DMS153 (cell line): ENCODE measurements at places on chromosomes 6 and 20.

DNA sequence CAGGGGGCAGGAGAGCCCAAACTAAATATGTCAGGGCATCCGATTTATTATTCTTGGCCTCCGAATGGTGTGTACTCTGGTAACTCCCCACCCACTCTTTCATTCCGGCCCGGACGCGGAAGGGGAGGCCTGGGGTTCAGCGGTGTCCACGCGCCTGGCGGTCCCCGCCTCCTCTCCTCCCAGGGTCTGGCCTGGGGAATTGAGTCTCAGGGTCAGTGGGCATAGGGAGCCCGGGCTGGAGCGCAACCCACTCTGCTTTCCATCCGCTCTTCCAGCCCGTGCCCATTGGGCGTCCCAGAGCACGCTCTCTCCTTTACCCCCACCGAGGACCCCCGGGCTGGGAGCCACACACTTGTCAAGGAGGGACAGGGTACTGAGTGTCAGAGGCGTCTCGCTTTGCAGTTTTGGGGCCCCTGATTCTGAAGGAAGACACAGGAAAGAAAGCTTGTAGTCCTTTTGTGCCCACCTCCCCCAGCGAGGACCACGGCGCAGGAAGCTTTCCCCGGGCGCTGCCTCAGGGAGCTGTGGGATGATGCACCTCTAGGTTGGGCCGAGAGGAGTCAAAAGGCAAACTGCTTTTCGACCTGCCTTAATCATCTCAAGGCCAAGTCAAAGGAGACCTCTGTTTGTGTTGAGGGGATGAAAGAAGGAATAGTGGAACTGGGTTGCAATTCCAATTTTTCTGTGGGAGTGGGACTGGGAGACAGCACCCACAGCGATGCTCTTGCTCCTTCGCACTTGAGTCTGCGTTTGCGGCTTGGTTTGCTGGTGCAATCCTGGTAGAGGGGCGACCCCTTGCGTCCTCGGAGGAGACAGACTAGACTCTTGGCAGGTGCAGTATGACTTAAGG lies 2.5 kb downstream of the RSPO3 start:
- peak; percentile 46 for DNase-seq

DNA sequence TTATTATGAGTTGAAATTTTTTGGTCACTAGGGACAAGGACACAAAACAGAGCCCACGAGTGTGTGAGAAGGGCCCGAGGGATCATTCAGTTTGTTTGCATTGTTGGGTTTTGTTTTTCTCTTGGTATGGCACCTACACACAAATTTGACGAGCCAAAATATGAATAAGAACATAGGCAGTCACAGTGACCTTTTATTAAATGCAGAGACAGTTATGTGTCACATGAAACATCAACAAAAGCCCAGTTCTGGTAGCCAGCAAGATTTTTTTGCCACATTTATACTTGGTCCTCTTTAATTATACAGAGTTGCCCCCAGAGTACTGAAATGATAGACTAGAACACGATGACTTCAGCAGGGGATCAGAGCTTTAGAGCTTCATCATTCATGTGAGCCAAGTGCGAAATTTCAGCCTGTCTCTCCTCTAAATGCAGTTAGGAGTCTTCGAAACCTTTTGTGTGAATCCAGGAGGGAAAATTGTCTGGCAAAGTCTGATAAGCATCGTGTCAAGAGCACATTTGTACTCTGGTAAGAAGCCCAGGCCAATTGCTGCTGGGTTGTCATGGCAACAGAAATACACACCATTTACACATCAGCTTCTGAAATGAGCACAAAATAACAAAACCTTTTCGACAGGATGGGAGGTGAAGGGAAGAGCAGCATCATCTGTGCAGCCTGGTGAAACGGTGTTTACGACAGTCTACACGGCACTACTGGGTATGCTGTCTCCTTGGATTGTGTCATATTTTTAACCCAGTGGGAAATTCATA lies 79.2 kb upstream of the RIPOR2 start:
- DNase-seq: peak; percentile 67

DNA sequence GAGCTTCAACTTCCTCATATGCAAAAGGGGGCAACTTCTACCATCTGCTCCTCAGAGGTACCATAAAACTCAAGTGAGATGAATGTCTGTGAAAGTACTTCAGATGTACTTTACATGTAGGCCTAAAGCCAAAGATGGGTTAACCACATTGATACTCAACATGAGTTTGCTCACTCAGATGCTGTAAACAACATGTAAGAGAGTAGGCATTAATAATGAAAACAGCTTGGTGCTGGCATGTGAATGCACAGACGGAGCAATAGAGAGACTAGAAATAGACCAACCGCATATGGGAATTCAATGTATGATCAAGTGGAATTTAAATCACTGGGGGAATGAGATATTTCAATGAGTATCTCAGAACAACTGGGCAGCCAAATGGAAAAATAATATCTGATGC lies 143.8 kb upstream of the CDYL start:
- no peak for DNase-seq

- no peak for DNase-seq
Measured at GRCh38 chr20:9506280-9506821, 8.0 kb upstream of the LAMP5 start.

GRCh38 chr6:81613606-81614005 lies 138.9 kb downstream of the TENT5A start:
- peak; percentile 56 for DNase-seq

DNA sequence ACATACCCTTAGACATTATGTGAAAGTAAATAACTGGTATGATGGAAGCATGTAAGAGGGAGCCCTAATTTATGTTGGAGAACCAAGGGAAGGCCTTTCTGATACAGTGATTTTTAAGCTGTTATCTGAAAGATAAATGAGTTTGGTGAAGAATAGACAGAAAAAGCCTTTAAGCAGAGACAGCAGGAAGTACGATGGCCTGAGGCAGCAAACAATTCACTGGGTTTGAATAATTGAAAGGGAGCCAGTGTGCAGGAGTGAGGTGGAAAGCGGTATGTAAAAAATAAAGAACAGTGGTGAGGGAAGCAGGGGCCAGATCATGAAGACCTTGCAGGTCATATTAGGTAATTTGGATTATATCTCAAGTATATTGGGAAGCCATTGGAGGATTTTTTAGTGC lies 4.1 kb upstream of the RAB23 start:
- no peak for DNase-seq

DNA sequence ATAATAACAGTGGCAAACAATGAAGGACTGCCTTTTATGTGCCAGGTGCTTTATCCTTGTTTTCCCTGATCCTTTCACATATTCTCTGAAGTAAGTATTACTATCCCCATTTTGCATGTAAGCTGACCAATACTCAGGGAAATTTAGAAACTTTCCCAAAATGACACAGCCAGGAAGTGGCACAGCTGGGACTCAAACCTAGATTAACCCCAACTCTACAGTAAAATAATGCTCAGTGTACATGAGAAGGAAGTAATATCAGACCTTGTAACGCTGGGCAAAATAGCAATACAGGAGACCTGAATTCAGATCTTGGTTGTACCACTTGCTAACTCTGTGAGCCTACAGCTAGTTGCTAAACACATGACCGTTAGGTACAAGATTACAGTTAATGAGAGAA lies 26.8 kb upstream of the NRSN1 start:
- DNase-seq: no peak

GRCh38 chr6:19851241-19852089 lies 14.3 kb downstream of the ID4 start:
- peak; percentile 85 for DNase-seq

DNA sequence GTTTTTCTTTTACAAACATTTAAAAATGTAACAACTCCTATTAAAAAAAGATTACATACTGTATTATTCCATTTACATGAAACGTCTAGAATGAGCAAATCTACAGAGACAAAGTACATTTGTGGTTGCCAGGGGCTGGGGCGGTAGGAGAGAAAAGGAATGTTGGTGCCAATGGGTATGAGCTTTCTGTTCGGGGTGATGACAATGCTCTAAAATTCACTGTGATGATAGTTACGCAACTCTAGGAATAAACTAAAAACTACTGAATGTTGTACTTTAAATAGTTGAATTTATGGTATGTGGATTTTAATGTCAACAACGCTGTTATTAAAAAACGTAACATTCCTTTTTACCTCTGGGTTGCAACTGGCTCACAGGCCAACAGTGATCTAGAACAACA lies 211.1 kb downstream of the GMDS start:
- no peak for DNase-seq

- no peak for DNase-seq
Measured at GRCh38 chr6:16851044-16851540, 89.8 kb upstream of the ATXN1 start.

DNA sequence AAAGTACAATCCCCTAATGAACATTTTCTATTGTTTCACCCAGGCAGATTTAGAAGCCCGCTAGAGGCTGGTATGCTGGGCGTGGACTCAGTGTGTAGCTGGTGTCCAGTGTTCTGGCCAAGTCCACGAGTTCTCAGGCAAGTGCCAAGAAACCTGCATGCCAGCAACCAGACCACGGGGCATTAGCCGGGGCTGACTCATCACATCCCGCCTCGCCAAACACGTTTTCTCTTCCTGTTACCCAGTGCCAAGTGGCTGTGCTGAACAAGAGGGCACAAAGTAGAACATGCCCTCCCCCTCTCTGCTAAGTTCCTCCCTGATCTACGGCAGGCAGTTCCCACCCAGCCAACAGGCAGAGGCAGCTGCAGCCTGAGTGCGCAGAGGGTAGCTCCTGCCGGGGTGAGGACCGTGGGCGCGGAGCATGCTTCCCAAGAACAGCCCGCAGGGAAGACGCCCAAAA lies 29.6 kb downstream of the RAMACL start:
- DNase-seq: peak; percentile 83

DNA sequence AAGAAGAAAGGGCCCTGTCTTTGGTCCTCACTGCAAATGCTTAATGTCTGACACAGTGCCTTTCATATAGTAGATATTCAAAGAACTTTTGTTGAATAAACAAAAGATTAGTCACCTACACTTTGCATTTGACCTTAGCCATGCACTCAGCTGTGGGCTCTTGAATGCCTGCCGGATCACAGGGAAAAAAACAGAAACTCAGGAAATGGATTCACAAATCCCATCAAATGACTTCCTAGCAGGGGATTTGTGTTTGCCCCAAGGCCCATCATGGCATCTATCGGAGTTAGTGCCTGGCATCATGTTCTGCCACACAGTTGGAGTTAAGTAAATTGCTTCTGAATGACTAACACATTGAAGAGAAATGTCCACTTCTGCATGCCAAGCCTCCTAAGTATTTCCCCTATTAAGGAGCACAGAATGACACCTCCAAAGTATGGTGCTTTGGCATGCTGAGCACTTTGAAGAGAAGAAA lies 72.3 kb upstream of the DST start:
- DNase-seq: peak; percentile 22

GRCh38 chr6:137028912-137029311 lies 15.9 kb downstream of the IL20RA start:
- DNase-seq: no peak

DNA sequence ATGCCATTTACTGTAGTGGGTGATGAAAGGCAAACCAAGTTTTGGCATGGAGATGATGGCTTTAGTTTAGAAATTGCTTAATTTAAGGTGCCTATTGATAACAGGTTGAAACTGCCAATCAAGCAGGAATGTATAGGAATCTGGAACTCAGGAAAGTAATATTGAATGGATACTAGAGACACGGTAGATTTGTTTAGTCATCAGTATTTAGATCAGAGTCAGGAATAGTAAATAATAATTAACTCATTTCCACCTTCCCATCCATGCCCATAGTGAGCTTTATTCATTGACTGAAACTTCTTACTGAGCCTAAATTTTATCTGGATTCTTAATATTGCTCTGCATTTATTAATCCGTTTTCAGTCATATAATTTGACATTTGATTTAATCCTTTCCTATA lies 500.3 kb downstream of the NKAIN2 start:
- no peak for DNase-seq

DNA sequence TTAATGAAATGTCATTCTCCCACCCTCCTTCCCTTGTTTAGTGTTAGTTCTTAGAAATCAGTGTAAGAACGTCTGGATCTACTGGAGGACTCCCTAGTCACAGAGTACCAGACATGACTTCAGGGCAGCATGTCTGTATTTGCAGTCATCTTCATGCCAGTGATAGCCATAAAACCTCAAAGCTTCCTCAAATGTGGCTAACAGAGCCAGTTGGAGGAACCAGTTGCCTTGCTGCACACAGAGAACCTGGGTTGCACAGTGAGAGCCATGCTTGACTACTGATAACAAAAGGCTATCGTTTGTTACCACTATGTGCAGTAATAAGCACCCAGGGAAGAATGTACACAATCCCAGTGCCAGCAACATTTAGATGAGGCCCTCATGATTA lies 20.1 kb downstream of the NT5E start:
- no peak for DNase-seq

DNA sequence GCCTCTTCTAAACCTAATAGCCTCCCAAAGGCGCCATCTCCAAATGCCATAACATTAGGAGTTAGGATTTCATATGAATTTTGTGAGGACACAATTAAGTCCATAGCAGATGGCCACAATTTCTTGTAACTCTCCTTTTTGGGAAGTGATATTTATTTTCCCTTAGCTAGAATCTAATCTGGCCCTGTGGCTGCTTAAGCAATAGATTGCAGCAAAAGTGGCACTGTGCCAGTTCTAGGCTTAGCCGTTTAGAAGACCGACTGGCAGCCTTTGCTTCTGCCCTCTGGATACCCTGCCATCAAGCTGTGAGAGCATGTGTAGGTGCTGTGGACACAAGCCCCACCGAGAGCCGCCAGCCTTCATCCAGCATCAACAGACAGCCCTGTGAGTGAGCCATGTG lies 15.9 kb upstream of the ADGB start:
- DNase-seq: no peak

- DNase-seq: no peak
Measured at GRCh38 chr6:117270055-117270842, 4.9 kb downstream of the VGLL2 start.

GRCh38 chr6:53268858-53269608 lies 79.7 kb downstream of the ELOVL5 start:
- DNase-seq: no peak

DNA sequence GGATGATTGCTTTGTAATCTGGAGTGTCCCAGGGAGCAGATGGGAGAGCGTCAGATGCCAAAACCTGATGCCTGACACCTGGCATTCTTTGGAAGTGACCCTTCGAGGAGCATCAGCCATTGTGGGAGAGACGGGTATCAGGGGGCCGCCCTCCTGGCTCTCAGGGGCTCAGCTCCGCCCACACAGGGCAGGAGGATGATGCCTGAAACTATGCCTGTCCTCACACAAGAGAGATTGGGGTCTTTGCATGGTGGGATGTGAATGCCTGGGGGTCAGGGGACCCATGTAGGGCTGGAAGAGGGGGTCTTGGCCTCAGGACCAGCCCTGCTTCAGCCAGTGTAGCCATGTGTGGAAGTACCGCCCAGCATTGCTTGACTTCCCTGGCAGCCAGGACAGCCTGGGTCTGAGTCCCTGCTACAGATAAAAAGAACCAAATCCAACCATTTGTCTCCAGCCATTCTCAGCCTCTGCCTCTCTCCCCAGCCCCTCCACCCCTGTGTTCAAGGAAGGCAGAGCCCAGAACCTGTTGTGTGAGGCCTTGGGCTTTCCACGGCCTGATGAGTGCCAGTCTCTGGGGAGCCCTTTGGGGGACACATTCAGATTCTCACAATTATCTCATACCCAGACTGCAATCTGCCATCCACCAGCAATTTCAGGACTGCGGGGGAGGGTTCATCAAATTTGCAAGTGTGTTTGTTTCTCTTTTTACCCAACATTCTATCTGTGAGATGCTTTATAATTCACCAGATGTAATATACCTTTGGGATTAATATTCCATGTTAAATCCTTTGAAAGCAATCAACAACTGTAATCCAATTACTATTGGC lies 371.2 kb downstream of the PREX1 start:
- DNase-seq: no peak

GRCh38 chr20:8981482-8981881 lies 87.4 kb upstream of the PLCB4 start:
- DNase-seq: no peak

- DNase-seq: no peak
Measured at GRCh38 chr6:91166271-91167046, 579.6 kb upstream of the MAP3K7 start.
